ENCODE measurements at places on chromosomes 13 and 19.
A peak's percentile ranks its signal among the peaks of the same experiment; 100 is the strongest.

- peak; percentile 34 for DNase-seq
These were observed 187.8 kb downstream of the LHFPL6 start for GRCh38 chr13:39415008-39415802.

GRCh38 chr19:48991873-48992580 lies 1.1 kb downstream of the GYS1 start:
- DNase-seq, result no peak

- peak; percentile 21 for DNase-seq
These were observed 284.0 kb downstream of the OXGR1 start for GRCh38 chr13:96710166-96710862.

GRCh38 chr19:19677579-19677978 lies 8.9 kb downstream of the ZNF101 start:
- no peak for DNase-seq

DNA sequence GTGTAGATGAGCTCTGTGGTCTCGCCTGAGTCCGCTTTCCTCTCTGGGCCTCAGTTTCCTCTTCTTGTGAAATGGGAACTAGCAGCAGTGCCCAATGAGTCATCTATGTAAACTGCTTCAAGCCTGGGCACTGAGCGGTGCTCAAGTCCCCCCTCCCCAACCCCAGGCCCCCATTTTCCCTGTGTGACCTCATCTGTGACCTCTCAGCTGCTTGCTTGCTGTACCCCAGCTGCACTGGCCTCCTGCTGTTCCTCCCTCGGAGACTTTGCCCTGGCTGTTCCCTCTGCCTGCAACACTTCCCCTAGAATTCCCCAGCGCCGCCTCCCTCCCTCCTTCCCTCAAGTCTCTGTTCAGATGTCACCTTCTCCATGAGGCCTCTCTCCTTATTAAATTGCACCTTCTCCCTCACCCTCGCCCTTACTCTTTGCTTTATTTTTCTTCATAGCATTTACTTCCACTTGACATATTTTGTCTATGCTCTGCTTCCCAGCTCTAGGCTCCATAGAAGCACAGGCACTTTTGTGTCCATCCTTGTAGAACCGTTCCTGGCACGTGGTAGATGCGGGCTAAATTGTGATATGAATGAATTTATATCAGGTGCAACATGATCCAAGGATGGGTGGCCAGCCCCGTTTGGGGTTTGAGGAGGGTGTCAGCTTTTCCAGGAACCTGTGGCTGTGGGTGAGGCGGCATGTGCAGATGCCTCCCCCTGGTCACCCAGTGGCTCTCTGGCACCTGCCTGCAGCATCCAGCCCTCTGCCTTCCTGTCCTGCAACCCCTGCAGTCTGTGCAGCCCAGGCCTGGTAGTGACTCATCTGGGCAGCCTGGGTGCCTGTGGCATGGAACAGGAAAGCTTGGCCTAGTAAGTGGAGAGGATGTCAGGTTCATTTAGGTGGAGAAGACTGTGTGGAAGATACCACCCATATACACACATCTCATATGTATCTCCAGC lies 26.3 kb downstream of the SIPA1L3 start:
- DNase-seq, result peak; percentile 54

- DNase-seq, result no peak
These were observed 753.3 kb downstream of the OLFM4 start for GRCh38 chr13:53781941-53782340.

GRCh38 chr13:30331331-30331771 lies 24.0 kb upstream of the KATNAL1 start:
- DNase-seq, result no peak

DNA sequence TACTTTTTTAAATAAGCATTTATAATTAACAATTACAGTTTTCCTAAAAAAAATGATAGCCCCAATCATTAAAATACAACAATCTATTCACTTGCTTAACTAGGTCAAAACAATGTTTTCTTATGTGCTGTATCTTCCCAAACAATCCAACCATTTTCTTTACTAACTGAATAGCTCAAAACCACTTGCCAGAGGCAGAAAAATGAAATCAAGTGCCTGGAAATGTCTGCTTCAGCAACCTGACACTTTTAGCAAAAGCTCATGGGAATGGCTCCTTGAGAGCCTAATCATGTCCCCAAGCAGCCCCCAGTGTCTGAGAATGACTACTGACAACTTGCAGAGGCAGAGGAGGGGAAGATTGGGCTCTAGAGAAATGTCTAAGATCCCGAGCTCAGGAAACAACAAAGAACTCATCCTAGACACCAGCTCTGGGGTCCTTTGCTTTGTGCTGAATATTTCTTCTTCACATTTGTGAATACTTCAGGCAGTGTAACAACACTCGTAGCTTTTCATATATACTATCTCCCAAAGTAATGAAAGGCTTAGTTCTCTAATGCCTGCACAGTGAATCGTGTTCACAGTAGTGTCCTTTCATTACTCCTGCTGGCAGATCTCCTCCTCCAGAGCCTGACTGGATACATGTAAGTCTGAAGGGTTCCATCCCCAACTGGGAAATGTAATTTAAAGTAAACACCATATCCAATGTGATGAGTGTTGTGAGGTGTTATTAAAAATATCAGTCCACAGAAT lies 280.0 kb downstream of the LHFPL6 start:
- DNase-seq, result no peak

DNA sequence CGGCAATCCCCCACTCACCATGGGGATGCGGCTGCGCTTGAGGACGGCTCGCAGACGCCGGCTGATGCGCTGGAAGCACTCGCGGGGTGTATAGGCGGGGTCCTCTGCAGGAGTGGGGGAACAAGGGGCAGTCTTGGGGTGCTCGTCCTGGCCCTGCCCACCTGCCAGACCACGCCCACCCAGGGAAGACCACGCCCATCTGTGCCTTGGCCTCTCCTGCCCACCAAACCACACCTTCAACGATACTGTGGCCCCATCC lies 6.7 kb downstream of the RNU6-9 start:
- no peak for DNase-seq

DNA sequence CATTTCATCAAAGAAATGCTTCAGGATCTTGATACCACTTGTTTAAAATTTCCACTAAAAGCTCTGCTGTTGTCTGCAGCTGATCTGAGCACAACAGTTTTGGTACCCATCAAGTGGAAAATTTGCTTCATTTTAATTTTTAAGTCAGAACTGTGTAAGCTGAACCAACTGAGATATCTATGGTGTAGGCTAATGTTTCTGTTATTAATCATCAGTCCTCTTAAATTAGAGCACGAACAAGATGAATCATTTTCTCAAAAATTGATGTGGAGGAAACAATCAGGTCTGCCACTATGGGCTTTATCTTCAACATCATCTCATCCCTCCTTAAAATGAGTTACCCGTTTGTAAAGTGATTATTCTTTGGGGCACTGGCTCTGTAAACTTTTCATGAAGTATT lies 221.5 kb upstream of the NBEA start:
- DNase-seq, result no peak

DNA sequence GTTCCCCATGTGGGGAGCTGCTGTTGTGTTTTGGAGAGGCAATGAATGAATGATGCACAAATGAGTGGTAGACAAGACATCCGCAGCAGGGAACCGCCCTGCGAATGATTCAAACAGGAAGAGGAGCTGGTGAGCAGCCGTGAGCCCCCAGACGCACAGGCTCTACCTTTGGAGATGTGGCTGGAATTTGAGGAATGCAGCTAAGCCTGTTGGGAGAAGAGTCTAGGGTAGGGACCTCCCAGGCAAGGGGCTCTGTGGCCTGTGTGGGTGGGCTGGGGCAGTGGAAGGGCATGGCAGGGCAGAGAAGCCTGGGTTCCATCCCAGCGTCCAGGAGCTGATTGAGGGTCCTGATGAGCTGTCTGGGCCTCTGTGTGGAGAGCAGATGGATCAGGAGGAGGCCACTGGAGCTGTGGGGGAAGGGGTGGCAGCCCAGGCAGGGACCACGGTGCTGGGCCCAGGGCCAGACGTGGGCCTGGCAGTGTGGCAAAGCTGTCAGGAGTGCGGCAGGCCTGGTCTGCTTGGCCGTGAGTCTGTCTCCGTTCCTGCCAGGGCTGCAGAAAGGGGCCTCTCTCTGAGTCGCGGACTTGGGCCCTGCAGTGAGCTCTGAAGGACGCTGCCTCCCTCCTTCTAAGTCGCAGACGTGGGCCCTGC lies 41.8 kb upstream of the DCUN1D2 start:
- no peak for DNase-seq

DNA sequence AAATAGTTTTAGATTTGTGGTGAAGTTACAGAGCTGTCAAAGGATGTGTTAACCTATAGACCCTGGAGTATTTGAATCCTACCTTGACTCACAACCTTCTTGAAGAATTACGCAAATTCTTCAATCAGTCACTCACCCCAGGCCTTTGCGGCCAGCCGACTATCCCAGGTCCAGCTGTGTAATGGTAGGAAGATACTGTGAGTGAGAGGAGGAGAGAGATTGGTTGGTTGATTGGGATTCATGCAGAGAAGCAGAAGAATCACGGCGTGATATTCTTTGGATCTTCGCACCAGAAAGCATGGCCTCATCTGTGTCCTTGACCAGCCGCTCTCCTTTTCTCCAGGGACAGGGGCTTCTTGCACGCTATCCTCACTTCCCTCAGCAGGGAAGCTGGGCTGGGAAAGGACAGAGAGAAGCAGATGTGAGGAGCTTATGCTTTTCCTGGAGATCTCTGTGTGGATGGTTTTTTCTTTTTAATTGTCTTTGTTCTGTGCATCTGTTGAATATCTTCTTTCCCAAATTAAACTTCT lies 249.1 kb downstream of the GGACT start:
- DNase-seq, result peak; percentile 52

GRCh38 chr19:41226874-41227390 lies 7.9 kb downstream of the AXL start:
- no peak for DNase-seq

DNA sequence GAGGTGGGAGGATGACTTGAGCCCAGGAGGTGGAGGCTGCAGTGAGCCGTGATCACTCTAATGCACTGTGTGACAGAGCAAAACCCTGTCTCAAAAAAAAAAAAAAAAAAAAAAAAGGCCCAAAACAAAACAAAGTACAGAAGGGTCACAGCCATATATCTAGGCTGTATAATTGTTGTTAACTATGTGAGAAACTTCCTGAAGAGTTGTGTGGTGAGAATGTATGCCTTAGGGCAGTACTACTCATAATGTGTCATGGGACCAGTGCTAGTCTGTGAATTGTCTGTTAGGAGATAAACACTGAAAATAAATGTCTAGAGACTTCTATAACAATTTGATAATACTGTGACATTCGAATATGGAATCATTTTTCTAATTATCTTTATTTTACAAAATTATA lies 43.1 kb downstream of the PAN3 start:
- no peak for DNase-seq
